Trophoblast cell (in vitro differentiated cells and primary cell): ENCODE measurements at places on chromosomes 5 and 9.

GRCh38 chr9:77457916-77458592 is 190.1 kb downstream of the GNA14 start:
- no peak overlapping the region for H3K27ac ChIP-seq
- H3K4me1 ChIP-seq = no peaks in the 10 kb centered on the region
- no peak overlapping the region for H3K4me3 ChIP-seq
- no peaks in the 10 kb centered on the region for H3K36me3 ChIP-seq
- peak; percentile 65 for DNase-seq

GRCh38 chr5:158117467-158118160 is 258.7 kb upstream of the CLINT1 start:
- no peaks in the 10 kb centered on the region for H3K4me1 ChIP-seq
- H3K27ac ChIP-seq = no peak overlapping the region
- no peak for DNase-seq

DNA sequence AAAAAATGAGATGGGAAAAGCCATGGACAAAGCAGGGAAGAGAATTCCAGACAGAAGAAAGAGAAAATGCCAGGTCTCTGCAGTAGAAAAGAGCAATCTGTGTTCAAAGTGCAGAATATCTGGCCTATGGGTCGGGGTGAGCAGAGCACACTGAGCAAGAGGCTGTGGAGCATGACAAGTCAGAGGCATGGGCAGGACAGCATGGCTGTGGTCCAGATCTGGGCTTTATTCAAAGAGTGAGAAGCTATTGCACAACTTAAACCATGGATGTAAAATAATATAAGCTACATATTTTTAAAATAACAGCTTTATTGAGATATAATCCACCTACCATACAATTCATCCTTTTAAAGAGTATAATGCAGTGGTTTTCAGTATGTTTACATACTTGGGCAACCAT is 133.1 kb upstream of the SPDL1 start:
- no peak overlapping the region for H3K4me3 ChIP-seq
- no peaks in the 10 kb centered on the region for H3K27me3 ChIP-seq
- no peak overlapping the region for H3K27ac ChIP-seq
- no peak for DNase-seq
- H3K36me3 ChIP-seq = no peaks in the 10 kb centered on the region

GRCh38 chr9:107732781-107733522 is 243.4 kb upstream of the KLF4 start:
- H3K27ac ChIP-seq = no peak overlapping the region
- no peak for DNase-seq
- no peak overlapping the region for H3K4me3 ChIP-seq
- H3K27me3 ChIP-seq = no peaks in the 10 kb centered on the region

- H3K36me3 ChIP-seq = no peaks in the 10 kb centered on the region
- no peaks in the 10 kb centered on the region for H3K27me3 ChIP-seq
- DNase-seq = no peak
- no peak overlapping the region for H3K27ac ChIP-seq
These were observed 699.0 kb upstream of the ARRDC3 start for GRCh38 chr5:92081958-92082712.

DNA sequence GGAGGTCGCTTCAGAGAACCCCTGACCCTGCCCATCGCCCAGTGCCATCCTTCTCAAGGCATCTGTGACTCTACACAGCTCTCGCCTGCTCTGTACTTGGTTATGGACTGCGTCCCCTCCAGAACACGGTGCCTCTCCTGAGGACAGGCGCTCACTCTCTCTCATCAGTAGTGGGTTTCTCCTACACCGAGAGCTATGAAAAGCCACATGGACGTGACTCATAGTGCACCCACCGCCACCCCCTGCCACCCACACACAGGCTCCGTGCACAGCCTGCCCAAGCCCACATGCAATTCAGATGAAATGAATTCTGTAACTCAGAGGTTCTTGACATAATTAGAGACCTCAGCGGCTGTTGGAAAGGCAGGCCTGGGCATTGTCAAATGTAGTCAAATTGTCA is 13.9 kb downstream of the GTF3C5 start:
- H3K27me3 ChIP-seq = no peaks in the 10 kb centered on the region
- no peak for DNase-seq
- no peak overlapping the region for H3K27ac ChIP-seq
- no peaks in the 10 kb centered on the region for H3K4me1 ChIP-seq
- H3K4me3 ChIP-seq = no peak overlapping the region
- H3K36me3 ChIP-seq = peaks cover 68% of the 10 kb centered on the region

- DNase-seq = peak; percentile 24
- no peak overlapping the region for H3K27ac ChIP-seq
- no peaks in the 10 kb centered on the region for H3K27me3 ChIP-seq
- no peaks in the 10 kb centered on the region for H3K36me3 ChIP-seq
- H3K4me1 ChIP-seq = peaks cover 27% of the 10 kb centered on the region
These were observed 3.8 kb upstream of the GALT start for GRCh38 chr9:34642679-34643078.

DNA sequence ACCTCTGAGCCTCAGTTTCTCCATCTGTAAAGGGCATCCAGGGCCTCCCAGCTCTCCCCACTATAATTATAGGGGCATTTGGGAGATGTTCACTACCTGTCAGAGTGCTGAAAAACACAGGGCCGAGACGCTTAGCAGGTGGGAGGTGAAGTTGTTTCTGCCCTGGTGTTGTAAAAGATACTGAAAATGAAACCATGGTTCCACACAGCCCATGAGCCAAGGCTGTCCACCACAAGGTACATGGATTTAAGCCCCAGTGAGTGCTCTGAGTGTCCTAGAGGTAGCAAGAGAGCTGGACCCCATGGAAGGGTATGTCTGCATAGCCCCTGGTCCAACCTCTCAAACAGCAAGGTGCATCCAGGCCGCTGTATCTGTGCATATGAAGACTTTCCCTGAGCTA is 137.5 kb downstream of the C5orf15 start:
- no peaks in the 10 kb centered on the region for H3K36me3 ChIP-seq
- no peaks in the 10 kb centered on the region for H3K27me3 ChIP-seq
- no peak overlapping the region for H3K27ac ChIP-seq
- peaks cover 4% of the 10 kb centered on the region for H3K4me1 ChIP-seq
- H3K4me3 ChIP-seq = no peak overlapping the region
- DNase-seq = no peak

- H3K27me3 ChIP-seq = no peaks in the 10 kb centered on the region
- DNase-seq = no peak
- H3K27ac ChIP-seq = no peak overlapping the region
- H3K4me1 ChIP-seq = no peaks in the 10 kb centered on the region
- no peaks in the 10 kb centered on the region for H3K36me3 ChIP-seq
- no peak overlapping the region for H3K4me3 ChIP-seq
These were observed 691.8 kb downstream of the MTRR start for GRCh38 chr5:8560776-8561175.

- no peaks in the 10 kb centered on the region for H3K27me3 ChIP-seq
- no peak overlapping the region for H3K4me3 ChIP-seq
- H3K4me1 ChIP-seq = peaks cover 8% of the 10 kb centered on the region
These were observed 164.0 kb upstream of the ZNF608 start for GRCh38 chr5:124910354-124911016.

DNA sequence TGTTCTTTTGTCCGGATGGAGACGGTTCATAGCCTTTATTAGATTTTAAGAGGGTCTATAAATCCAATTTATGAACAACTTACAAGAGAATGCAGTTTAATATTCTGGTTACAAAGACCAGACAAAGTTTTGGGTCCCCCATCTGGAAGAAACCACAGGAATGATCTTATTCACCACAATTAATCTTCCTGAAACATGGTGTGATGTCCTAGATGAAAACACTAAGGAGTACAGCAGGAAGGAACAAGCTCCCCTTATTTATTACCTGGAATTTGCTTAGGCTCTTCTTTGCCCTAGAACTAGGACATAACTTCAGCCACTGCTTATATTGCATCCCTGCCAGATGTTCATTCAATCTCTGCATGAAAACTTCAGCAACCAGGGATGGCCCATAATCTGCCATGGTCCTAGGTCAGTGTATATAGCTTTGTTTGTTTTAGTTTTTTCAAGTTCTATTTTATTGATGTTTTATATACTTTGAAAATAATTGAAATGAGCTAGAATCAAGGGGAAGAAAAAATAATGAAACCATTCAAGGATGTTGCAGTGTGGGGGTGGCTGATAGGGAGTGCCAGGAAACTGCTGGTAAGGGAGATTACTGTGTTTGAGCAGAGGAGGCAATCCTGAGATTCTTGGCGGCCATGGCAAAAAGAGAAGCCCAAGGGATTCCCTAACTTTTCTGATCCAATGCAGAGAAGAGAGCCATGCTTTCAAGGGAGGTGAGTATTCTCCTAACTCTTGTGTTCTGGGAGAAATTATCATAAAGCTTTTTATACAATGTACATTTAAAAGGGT is 16.8 kb downstream of the TXNDC8 start:
- no peaks in the 10 kb centered on the region for H3K4me1 ChIP-seq
- H3K4me3 ChIP-seq = no peak overlapping the region
- DNase-seq = no peak
- H3K27me3 ChIP-seq = no peaks in the 10 kb centered on the region
- H3K36me3 ChIP-seq = no peaks in the 10 kb centered on the region

- peaks cover 5% of the 10 kb centered on the region for H3K4me1 ChIP-seq
- no peak overlapping the region for H3K27ac ChIP-seq
- H3K4me3 ChIP-seq = no peak overlapping the region
These were observed 59.4 kb upstream of the BASP1 start for GRCh38 chr5:17157916-17158529.

GRCh38 chr5:139413963-139414362 is 10.1 kb upstream of the SPATA24 start:
- H3K4me1 ChIP-seq = no peaks in the 10 kb centered on the region
- H3K27me3 ChIP-seq = no peaks in the 10 kb centered on the region
- no peak for DNase-seq
- no peak overlapping the region for H3K4me3 ChIP-seq
- peaks cover 2% of the 10 kb centered on the region for H3K36me3 ChIP-seq

- no peak for DNase-seq
- peaks cover 2% of the 10 kb centered on the region for H3K36me3 ChIP-seq
- H3K27me3 ChIP-seq = no peaks in the 10 kb centered on the region
- no peak overlapping the region for H3K4me3 ChIP-seq
- H3K27ac ChIP-seq = no peak overlapping the region
- H3K4me1 ChIP-seq = no peaks in the 10 kb centered on the region
These were observed 14.6 kb downstream of the CPEB4 start for GRCh38 chr5:173902743-173903142.

- H3K4me3 ChIP-seq = no peak overlapping the region
These were observed 516.5 kb downstream of the ACTL7B start for GRCh38 chr9:108339251-108339650.

DNA sequence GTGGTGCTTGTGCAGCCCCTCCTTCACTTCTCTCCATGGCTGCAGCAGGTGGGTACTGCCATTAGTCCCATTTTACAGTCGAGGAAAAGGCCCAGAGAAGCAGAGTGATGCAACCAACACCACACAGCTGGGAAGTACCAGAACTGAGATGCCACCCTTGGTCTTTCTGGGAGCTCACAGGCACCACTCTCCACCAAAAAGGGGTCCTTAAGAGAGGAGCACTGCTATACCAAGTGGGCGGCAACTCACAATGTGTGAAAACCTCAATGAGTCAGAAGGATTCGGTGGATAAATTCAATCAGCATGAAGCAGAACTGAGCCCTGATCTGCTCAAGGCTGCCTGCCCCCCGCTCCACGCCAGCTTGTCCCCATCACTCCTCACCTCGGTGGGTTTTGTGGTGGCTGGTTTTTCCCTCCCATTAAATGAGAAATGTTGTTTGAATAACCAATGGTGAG is 213.7 kb downstream of the FSTL4 start:
- no peak overlapping the region for H3K27ac ChIP-seq
- H3K4me3 ChIP-seq = no peak overlapping the region
- no peak for DNase-seq
- no peaks in the 10 kb centered on the region for H3K36me3 ChIP-seq
- H3K4me1 ChIP-seq = peaks cover 6% of the 10 kb centered on the region

GRCh38 chr9:3810231-3810630 is 284.4 kb upstream of the RFX3 start:
- no peaks in the 10 kb centered on the region for H3K27me3 ChIP-seq
- H3K4me3 ChIP-seq = no peak overlapping the region
- no peak for DNase-seq
- no peaks in the 10 kb centered on the region for H3K4me1 ChIP-seq

GRCh38 chr5:34496260-34496691 is 159.9 kb upstream of the RAI14 start:
- H3K27ac ChIP-seq = no peak overlapping the region
- no peak for DNase-seq
- no peak overlapping the region for H3K4me3 ChIP-seq
- no peaks in the 10 kb centered on the region for H3K36me3 ChIP-seq
- no peaks in the 10 kb centered on the region for H3K27me3 ChIP-seq

GRCh38 chr5:50853151-50853550 is 186.7 kb downstream of the PARP8 start:
- H3K27me3 ChIP-seq = no peaks in the 10 kb centered on the region
- no peaks in the 10 kb centered on the region for H3K4me1 ChIP-seq
- peak; percentile 20 for DNase-seq
- no peak overlapping the region for H3K27ac ChIP-seq
- no peaks in the 10 kb centered on the region for H3K36me3 ChIP-seq

DNA sequence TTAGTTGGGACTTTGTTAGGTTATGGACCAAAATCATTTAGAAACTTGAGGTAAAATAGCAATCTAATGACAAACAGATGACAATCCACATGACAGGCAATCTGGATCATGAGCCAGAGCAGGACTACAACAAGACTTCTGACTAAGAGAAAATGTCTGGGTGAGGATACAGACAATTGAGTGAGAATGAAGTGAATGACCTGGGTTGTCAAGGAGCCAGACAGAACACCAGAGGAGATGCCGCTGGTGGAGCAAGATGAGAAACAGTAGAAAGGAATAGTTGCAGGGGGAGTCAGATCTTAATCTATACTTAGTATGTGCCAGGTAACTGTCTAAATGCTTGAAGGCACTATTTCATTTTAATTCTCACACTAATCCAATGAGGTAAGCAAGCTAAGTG is 277.8 kb downstream of the PRELID2 start:
- H3K27me3 ChIP-seq = no peaks in the 10 kb centered on the region
- peak overlapping the region; percentile 75 for H3K27ac ChIP-seq
- no peaks in the 10 kb centered on the region for H3K36me3 ChIP-seq
- no peak overlapping the region for H3K4me3 ChIP-seq
- no peak for DNase-seq
- no peaks in the 10 kb centered on the region for H3K4me1 ChIP-seq

GRCh38 chr5:134396274-134396673 is 15.4 kb downstream of the CDKN2AIPNL start:
- no peaks in the 10 kb centered on the region for H3K4me1 ChIP-seq
- no peaks in the 10 kb centered on the region for H3K27me3 ChIP-seq
- no peak overlapping the region for H3K4me3 ChIP-seq
- H3K27ac ChIP-seq = no peak overlapping the region
- peaks cover 27% of the 10 kb centered on the region for H3K36me3 ChIP-seq

GRCh38 chr9:71079451-71079850 is 42.0 kb downstream of the TRPM3 start:
- H3K36me3 ChIP-seq = no peaks in the 10 kb centered on the region
- no peak for DNase-seq
- H3K27me3 ChIP-seq = no peaks in the 10 kb centered on the region
- H3K4me3 ChIP-seq = no peak overlapping the region
- no peaks in the 10 kb centered on the region for H3K4me1 ChIP-seq

- peaks cover 12% of the 10 kb centered on the region for H3K36me3 ChIP-seq
- no peaks in the 10 kb centered on the region for H3K27me3 ChIP-seq
- no peak for DNase-seq
- H3K4me3 ChIP-seq = no peak overlapping the region
These were observed 4.0 kb downstream of the GNPDA1 start for GRCh38 chr5:142008813-142009212.
